ENCODE measurements at places on chromosomes 3 and 15. TPM values are rescaled to one million over a fixed set of nuclear protein-coding genes. Genes with fewer than 3 reads are reported as not detected.

Gene FGF12
- total RNA-seq = not detected

Gene RPL29
- 1,243 TPM for total RNA-seq

Gene TRPM1
- not detected for total RNA-seq

Gene CHRNA7
- total RNA-seq = 0.32 TPM

Gene REC114
- not detected for total RNA-seq

All from T-helper 1 cell treated with Interleukin-12 subunit alpha and Interleukin-12 subunit beta and Interleukin-4 antibody, amounts not matched to agents 30 ng/mL and 1 ng/mL, for 36 hours (primary cell).